OCI-M1 (cell line): ENCODE measurements at places on chromosomes 5 and 9.

DNA sequence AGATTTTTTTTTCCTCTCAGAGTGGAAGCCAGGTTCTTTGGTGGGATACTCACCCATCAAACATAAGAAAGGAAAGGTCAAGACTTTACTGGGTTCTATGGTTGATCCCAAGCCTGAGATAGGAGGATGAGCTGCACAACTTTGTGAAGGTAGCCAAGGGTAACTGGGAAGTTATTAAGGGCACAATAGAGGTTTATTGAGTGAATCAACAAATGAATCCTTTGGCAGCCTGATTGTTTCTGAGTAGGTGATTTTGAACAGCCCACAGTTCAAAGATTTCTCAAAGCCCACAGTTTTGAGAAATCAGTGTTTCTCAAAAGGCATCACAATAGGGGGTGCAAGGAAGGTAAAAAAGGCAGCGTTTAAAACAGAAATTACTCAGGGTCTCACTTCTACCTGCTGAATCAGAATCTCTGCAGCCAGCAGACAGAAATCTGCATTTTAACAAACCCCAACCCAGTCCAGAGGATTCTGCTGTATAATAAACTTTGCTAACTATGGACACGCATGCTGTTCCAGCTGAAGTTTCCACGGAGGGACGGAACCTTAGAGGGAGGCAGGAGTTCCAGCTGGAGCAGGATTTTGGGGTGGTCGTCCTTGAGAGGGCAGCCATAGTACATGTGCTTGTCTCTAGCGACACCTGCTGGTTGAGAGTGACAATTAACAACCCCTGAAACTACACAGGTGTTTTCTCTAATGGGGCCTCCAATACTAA, 32.7 kb upstream of the FSD1L start:
- peak; percentile 70 for DNase-seq

DNA sequence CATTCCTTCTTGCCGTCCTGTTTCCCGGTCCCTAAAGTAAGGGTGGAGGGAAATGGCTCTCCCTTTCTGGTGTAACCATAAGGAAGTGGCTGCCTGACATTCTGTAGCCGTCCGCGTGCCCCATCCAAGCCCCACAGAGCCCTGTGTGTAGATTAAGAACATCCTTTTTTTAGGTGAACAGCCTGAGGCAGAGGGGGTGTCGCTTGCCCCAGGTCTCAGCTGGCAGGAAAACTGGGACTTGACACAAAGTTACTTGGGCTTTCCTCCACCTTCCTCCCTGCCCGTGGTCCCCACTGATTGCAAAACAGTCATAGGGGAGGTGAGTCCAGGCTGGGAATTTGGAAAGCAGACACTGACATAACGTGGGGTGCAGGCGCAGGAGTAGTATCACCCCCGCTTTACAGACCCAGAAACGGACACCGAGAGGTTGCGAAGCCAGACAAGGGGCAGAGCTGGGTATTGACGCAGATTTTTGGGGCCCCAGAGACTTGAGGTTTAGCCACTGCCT, 22.8 kb downstream of the C9orf50 start:
- no peak for DNase-seq

DNA sequence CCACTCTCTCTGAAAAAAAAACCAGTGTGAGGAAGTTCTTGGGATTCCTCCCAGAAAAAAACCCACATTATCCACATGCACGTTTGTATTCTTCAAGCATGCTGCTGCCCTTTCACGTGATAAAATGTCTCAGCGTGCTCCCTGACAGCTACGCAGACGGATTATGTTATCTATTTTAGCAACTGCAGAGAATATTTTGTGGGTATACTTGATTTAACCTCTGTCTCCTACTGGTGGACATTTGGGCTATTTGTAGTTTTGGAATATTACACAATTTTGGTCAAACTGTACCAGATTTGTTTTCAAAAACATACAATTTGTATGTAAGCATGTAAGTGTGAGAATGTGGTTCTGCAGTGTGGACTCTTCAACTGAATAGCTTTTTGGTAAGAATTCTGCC, 10.7 kb downstream of the PRRC2B start:
- peak; percentile 76 for DNase-seq

DNA sequence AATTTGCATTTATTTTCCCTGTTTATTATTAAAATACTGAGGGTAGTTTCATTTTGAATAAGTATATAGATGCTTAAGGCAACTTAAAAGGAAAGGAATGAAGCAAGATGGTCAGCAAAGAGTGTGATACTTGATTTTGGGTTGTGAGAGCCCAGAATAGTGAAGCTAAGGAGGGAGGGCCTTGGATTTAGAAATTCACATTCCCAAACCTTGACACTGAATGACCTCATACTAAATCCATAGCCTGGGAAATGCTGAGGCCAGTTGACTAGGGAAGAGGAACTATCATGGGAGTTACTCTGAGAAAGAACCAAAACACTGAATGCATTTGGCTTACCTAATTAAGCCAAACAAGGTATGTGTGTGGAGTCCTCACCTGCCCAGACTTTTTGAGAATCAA, 292.5 kb downstream of the SPATA31D1 start:
- DNase-seq = no peak

- peak; percentile 40 for DNase-seq
Measured at GRCh38 chr5:111830333-111830732, 73.3 kb upstream of the NREP start.
